NCI-H2107 (cell line): ENCODE measurements at places on chromosomes 1 and 21.

- DNase-seq = no peak
Measured at GRCh38 chr1:234659538-234659937, 49.6 kb upstream of the IRF2BP2 start.

- DNase-seq = no peak
Measured at GRCh38 chr1:68197461-68197860, 34.9 kb downstream of the WLS start.

DNA sequence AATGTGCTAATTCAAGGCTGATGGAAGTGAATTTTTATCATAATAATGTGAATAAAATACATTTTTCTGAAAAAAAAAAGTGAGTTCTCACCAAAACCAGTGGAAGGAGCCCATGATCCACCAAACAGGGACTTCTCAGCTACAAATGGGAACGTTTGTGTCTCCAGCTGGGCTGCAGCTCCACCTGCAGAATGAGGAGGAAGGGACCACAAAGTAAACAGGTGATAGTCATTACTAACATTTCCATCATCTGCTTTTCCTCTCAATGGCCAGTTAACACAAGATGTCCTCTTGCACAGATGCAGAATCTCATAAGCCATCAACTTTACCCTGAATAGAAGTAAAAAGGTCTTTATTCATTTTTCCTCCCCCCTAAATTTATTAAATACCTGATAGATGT, 246.2 kb downstream of the MRPL39 start:
- no peak for DNase-seq

DNA sequence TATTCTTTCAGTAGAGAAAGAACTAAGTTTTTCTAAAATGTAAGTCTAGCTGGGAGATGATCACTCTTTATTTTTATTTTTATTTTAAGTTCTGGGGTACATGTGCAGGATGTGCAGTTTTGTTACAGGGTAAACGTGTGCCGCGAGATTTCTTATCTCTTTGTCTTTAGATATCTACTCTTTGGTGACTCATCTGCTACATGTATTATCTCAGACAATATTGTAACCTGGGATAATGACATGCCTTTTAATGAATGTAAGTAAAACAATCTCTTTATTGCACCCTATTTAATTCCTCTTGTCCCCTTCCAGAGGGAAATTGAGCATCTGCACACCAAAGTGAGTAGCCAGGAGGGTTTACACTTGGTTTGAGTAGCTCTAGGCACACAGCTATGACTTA, 9.4 kb downstream of the CR2 start:
- no peak for DNase-seq

DNA sequence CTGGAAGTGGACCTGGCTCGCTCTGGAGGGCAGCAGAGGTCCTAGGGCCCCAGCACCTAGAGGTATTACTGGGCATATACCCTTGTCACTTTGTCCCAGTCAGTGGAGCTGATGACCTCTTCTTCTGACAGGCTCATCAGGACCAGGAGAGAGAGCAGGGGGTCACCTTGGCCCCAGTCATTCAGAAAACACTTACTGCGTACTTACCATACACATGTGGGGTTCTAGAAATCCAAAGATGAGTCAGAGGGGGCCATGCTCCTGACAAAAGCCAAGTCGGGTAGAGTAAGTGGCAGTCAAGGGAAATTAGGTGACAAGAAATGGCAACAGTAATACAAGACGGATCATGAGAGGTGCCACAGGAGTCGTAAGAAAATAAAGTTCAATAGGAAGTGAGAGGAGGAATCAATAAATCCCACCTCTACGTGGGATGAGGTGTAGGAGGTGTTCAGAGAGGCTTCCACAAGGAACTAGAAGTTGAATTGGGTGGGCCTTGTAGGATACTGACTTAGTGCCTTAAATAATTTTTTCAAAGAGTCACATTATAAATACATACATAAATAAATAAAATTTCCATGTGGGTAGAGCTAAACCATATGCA, 6.8 kb downstream of the KCNC4 start:
- no peak for DNase-seq

- DNase-seq = no peak
Measured at GRCh38 chr1:247452447-247453039, 5.4 kb downstream of the OR2B11 start.

DNA sequence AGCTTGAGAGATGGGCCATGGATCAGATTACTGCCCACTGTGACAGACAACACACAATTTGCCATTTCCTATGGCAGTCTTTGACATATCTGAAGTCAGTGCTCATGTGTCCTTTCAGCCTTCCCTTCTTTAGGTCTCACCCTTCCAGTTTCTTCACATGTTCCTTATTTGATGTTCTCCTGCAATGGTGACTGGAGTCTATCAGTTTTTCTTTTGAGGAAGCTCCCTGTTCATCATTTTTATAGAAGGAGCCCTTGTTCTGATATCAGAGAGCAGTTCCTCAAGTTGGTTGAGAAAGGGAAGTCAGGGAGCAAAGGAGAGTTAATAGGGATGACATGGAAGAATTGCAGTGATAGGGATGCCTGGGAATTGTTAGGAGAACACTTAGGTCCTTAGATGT, 42.2 kb downstream of the DISC1 start:
- no peak for DNase-seq

GRCh38 chr1:212981571-212982328, 31.4 kb downstream of the VASH2 start:
- no peak for DNase-seq

DNA sequence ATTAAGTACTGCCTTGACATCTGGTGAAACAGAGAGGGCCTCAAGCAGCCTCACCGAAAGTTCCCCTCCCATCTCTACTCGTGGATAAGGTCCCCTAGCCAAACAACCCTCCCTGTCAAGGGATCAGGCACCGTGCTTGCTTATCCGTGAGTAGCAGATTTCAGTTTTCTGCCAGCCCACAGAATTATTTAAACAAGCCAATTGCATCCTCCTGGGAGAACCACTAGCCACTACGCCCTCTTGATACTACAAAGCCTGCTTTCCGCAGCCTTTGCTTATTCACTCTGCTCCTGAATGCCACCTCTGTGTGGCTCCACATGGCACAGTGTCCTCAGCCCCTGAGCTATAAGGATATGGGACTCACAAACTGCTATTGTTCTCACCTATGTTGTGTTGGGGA, 5.9 kb upstream of the TFF2 start:
- no peak for DNase-seq

GRCh38 chr1:175572932-175573868, 170.2 kb downstream of the TNR start:
- peak; percentile 39 for DNase-seq

GRCh38 chr1:152880907-152881306, 2.8 kb downstream of the SMCP start:
- DNase-seq = no peak

DNA sequence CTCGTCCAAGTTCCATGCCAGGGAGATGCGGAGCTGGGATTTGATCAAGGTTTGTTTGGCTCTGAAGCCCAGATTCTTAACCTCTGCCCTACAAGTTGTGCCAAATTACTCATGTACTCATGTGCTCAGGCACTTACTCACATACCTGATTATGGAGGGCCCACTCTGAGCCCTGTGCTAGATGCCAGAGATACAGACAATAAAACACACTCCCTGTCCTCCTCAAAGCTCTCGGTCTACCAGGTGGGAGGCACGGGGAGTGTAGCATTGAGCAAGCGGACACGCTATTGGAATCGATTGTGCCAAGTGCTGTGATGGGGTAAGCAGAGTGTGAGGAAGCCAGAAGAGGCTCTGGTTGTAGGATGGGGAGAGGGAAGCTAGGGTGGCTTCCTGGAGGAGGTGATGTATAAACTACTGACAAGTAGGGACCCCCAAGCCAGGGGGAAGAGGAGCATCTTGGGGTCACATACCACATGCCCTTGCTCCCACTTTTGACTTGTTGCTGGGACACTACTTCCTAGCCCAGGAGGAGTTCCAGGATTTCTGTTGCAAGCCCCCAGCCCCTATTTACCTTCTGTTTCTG, 49.8 kb upstream of the IFNLR1 start:
- DNase-seq = no peak

- no peak for DNase-seq
Measured at GRCh38 chr1:147409886-147410285, 131.4 kb upstream of the BCL9 start.

DNA sequence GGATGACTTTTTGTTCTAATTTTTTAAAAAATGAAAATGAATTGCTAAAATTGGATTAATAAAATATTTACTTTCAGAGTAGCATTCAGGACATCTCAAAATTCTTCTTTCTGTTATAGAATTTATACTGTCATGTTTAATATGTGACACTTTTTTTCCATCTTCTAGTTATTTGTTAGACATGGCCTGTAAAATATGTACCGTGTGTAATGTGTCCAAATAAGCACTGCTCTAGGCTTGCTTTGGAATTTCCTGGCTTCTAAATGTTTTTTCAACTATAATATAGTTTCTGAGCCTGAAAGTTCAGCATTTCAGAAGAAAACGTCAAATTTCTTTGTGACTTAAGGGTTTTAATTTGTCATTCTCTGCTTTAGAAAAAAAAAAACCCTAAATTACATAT, 243.6 kb downstream of the DNM3 start:
- no peak for DNase-seq

DNA sequence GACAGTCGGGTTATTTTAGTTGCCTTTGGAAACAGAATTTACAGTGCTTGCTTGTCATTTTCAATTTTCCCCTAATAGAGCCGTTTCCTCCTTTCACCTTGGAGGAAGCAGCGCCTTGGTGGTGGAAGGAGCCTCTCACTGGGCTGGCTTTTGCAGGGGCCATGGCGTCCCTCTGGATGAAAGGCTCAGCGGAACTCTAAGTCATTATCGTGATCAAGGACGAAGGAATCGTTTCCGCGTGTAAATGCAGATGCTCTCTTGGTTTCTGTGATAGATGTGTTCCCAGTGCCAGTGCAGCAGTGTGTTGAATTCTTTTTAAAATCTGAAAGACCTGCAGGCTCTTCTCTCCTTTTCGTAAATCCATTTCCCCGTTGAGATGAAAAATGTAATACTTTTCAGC, 126.2 kb upstream of the LMO4 start:
- no peak for DNase-seq

DNA sequence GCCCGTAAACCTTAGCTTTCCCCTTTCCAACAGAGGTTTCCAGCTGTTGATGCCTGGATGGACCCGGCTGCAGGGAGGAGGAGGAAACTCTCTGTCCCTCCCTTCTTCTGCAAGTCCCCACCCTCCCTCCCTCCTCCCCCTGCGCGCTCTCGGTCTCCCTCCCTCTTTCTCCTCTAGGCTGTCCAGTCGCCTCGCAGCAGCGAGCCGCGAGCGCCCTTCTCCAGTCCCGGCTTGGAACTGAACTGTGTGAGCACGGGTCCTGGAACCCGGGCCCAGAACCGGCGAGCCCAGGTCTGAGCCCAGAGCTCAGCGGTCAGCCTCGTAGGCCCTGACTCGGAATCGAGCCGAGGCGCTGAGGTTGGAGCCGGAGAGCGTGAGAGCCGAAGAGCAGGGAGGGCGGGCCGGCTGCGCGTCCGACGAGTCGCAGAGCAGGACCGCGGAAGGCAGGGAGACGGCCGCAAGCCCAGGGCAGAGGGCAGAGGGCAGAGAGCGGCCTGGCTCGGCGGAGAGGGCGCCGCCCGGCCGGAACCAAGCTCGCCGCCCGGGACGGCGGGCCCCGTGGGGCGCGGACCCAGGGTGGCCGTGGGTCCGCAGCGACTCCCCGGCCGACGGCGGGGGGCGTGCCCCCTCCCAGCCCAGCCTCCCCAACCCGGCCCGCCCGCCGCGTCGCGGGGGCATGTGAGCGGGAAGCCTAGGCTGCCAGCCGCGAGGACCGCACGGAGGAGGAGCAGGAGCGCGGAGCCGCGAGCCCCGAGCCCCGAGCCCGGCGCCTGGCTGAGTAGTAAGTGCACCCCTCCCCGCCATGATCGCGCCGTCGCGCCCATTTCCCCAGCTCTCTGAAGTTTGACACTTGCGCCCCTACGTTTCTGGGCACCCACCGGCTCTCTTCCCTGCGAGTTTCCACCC, at the start of gene SOX13:
Gene SOX13 (plus strand): TSS at position 185 of the 906 bp plus-strand sequence. CDS start 39,801 bp downstream, outside the sequence.
- DNase-seq = peak; percentile 72

- no peak for DNase-seq
Measured at GRCh38 chr1:180186831-180187230, 32.2 kb downstream of the QSOX1 start.

DNA sequence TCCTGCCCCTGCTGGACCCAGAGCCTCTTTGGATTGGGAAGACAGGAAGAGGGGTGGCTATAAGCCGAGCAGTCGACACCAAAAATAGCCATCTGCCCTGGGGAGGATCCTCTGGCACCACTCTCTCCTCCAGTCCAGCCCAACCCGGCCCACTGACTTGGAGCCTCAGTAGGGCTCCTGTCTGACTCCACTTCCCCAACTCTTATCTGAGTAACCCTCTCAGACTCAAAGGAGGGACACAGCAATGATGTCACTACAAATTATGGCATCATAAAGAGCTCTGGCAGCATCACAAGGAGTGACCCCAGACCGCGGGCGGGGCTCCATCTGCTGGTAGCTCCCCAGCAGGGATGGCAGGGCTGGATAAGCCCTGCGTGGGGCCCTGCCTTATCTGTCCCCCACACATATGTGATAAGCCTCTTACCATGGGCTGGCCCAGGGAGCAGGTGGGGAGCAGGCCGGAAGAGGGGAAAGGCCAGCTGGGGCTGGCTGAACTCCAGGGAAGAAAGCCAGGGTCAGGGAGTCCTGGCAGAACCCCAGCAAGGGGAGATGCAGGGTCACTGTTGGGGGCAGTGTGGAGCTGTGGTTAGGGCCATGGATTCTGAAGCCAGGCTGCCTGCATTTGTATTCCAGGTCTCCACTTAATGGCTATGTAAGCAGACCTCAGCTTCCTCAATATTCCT, 4.6 kb upstream of the SLC6A9 start:
- no peak for DNase-seq

GRCh38 chr1:33039840-33040239, 3.2 kb upstream of the AK2 start:
- no peak for DNase-seq

DNA sequence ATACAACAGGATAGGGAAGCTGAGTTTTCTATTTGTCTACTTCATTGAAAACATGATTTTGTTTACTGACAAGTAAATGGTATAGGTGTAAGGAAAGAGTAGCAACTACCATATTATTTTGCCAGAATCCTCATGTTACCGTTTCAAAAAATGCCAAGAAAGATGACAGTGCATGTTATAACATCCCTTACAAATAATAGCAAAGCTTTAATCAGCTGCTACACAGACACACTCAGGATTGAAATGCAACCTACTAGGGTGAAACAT, 331.5 kb downstream of the CHRM3 start:
- DNase-seq = no peak
